ENCODE measurements at places on chromosomes 3 and 15. TPM values are rescaled to one million over a fixed set of nuclear protein-coding genes. Genes with fewer than 3 reads are reported as not detected.
A peak's percentile ranks its signal among the peaks of the same experiment; 100 is the strongest.

The NDN gene
- not detected for total RNA-seq

The CADPS gene
- total RNA-seq: not detected

The CPN2 gene
- total RNA-seq: not detected

The ANKRD34C gene
- not detected for total RNA-seq

DNA sequence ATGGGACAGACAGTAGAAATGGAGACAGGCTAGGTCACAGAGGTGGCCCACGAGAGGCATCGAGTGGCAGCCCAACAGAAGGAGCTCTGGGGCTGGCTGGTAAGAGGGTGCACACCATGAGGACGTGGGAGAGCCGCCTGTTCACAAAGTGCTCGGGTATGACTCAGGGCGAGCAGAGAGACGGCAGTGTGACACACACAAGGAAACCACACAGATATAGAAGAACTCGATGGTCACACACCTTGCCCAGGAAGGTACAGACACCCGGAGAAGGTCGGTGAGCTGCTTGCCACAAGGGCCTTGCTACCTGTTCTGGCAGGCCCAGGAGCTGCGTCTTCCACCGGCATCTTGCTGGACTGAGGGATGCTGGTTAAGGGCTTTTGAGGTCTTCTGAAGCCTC, 50.2 kb downstream of the CA12 start:
- no peaks in the 10 kb centered on the region for H3K4me1 ChIP-seq
- no peak overlapping the region for H3K4me3 ChIP-seq
- H3K36me3 ChIP-seq: no peaks in the 10 kb centered on the region
- no peak for DNase-seq
- no peaks in the 10 kb centered on the region for H3K27me3 ChIP-seq

DNA sequence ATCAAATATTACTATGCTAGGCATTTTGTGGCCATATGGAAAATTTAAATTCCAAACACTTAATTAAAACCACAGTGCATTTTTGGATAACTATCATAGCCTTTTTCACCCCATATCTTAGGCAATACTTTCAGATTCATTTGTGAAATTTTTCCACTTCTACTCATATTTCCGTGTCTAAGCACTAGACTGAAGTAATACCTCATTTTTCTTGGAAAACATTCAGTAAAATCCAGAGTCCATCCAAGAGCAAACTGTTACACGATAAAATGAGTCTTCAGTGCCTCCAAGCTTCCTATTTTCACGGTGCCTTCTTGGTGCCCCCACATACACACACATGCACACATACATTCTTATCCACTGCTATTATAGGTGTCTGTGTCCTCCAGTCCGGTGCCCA, 845.9 kb downstream of the TBL1XR1 start:
- no peak overlapping the region for H3K27ac ChIP-seq
- no peaks in the 10 kb centered on the region for H3K27me3 ChIP-seq
- H3K36me3 ChIP-seq: no peaks in the 10 kb centered on the region
- H3K4me3 ChIP-seq: no peak overlapping the region

GRCh38 chr3:17747174-17747889, 4.9 kb upstream of the TBC1D5 start:
- peaks cover 25% of the 10 kb centered on the region for H3K4me1 ChIP-seq
- no peak overlapping the region for H3K4me3 ChIP-seq
- no peaks in the 10 kb centered on the region for H3K36me3 ChIP-seq
- no peak overlapping the region for H3K27ac ChIP-seq
- H3K27me3 ChIP-seq: no peaks in the 10 kb centered on the region

DNA sequence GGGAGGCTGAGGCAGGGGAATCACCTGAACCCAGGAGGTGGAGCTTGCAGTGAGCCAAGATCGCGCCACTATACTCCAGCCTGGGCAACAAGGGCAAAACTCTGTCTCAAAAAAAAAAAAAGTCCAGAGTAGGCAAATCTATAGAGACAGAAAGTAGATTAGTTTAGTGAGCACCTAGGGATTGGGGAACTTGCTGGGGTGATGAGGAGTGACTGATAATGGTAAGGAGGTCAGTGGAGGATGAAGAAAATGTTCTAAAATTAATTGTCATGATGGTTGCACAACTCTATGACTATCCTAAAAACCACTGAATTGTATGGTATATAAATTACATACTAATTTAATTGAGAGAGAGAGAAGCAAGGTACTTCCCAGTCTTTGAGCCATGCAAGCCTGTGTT, 27.8 kb upstream of the LYZL4 start:
- H3K4me3 ChIP-seq: no peak overlapping the region
- H3K27ac ChIP-seq: no peak overlapping the region
- no peaks in the 10 kb centered on the region for H3K27me3 ChIP-seq
- H3K4me1 ChIP-seq: peaks cover 3% of the 10 kb centered on the region

- H3K36me3 ChIP-seq: no peaks in the 10 kb centered on the region
- peaks cover 3% of the 10 kb centered on the region for H3K27me3 ChIP-seq
- H3K4me1 ChIP-seq: no peaks in the 10 kb centered on the region
- H3K4me3 ChIP-seq: no peak overlapping the region
These were observed 29.2 kb downstream of the MEIS2 start for GRCh38 chr15:37071134-37071533.

DNA sequence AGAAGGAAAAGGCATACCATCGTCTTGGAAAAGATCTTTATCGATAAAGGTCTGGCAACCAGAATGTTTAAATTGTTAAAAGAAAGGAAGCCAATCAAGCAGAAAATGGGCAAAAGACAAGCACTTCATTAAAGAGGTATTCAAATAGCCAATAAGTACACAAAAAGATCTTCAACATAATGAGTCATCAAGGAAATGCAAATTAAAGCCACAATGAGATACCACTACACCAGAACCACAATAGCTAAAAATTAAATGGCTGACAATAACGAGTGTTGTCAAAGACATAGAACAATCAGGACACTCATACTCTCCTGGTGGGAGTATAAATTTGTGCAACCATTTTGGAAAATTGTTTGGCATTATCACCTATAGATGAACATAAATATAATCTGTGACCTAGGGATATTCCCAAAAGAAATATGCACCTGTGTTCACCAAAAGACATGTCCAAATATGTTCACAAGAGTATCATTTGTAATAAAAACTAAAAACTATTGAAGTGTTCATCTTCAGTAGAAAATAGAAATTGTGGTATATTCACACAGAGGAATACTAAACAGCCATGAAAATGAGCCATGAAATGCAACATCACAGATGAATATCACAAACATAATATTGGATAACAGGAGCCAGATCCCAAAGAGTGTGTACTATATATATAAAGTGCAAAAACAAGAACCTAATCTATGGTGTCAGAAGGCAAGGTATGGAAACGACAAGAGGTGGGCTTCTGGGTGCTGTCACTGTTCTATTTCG, 14.4 kb upstream of the BTBD1 start:
- H3K4me3 ChIP-seq: no peak overlapping the region
- peaks cover 3% of the 10 kb centered on the region for H3K36me3 ChIP-seq
- no peak for DNase-seq
- no peak overlapping the region for H3K27ac ChIP-seq

GRCh38 chr3:56131974-56132590, 336.2 kb downstream of the ERC2 start:
- DNase-seq: no peak
- H3K36me3 ChIP-seq: no peaks in the 10 kb centered on the region
- H3K27me3 ChIP-seq: peaks cover 9% of the 10 kb centered on the region
- H3K27ac ChIP-seq: no peak overlapping the region

DNA sequence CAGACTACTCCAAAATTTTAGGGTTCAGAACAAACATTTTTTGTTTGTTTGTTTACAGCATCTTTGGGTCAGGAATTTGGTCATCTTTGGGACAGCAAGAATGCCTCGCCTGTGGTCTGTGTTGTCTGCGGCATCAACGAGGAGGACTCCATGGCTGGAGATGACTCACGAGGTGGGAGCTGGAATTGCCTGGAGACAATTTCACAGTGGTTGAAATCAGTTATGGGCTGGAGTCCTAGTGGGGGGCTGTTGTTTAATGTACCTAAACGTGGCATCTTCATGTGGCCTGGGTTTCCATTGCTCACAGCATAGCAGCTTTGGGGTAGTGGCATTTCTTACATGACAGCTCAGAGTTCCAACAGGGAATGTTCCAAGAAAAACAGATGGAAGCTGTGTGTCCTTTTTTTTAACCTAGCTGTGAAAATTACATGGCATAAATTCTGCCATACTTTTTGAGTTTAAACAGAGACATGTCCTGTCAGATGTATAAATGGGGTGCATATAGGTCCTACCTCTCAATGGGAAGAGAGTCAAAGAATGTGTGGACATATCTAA, 507.3 kb upstream of the CBLB start:
- DNase-seq: no peak
- no peaks in the 10 kb centered on the region for H3K4me1 ChIP-seq
- H3K36me3 ChIP-seq: no peaks in the 10 kb centered on the region

DNA sequence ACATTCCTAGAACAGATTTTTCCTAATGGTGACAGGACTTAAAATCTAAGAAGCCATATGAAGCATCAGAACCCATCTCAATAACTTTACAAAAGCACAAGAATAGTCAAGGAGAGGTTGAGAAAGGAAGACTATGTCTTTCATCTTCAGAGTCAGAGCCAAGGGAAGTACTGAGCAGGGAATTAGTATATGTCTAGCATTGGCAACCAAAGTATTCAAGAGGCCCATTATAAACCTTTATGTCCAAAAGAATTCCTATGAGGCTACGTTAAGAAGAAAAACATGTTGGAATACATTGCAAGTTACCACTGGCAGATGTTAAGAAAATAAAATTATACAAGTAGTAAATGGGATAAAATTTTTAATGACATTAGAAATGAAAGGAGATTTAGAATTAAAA, 150.5 kb downstream of the MAGI1 start:
- no peak for DNase-seq
- H3K27ac ChIP-seq: no peak overlapping the region
- H3K36me3 ChIP-seq: no peaks in the 10 kb centered on the region
- H3K4me1 ChIP-seq: no peaks in the 10 kb centered on the region
- no peaks in the 10 kb centered on the region for H3K27me3 ChIP-seq
- no peak overlapping the region for H3K4me3 ChIP-seq

- H3K27me3 ChIP-seq: peaks cover 84% of the 10 kb centered on the region
- peaks cover 10% of the 10 kb centered on the region for H3K4me1 ChIP-seq
- peaks cover 5% of the 10 kb centered on the region for H3K36me3 ChIP-seq
- no peak overlapping the region for H3K27ac ChIP-seq
- H3K4me3 ChIP-seq: peak overlapping the region; percentile 86
These were observed 2.9 kb downstream of the FOXL2 start for GRCh38 chr3:138943724-138944653.

- no peak for DNase-seq
- no peak overlapping the region for H3K27ac ChIP-seq
- H3K4me3 ChIP-seq: no peak overlapping the region
- H3K27me3 ChIP-seq: peaks cover 2% of the 10 kb centered on the region
These were observed 44.4 kb downstream of the AGTR1 start for GRCh38 chr3:148742118-148742517.

GRCh38 chr15:64430000-64430735, 30.2 kb upstream of the ZNF609 start:
- H3K36me3 ChIP-seq: peaks cover 14% of the 10 kb centered on the region
- peak; percentile 50 for DNase-seq
- H3K4me1 ChIP-seq: peaks cover 52% of the 10 kb centered on the region
- H3K4me3 ChIP-seq: peak overlapping the region; percentile 77
- no peaks in the 10 kb centered on the region for H3K27me3 ChIP-seq

- no peak overlapping the region for H3K27ac ChIP-seq
- H3K4me3 ChIP-seq: no peak overlapping the region
- H3K36me3 ChIP-seq: no peaks in the 10 kb centered on the region
- no peaks in the 10 kb centered on the region for H3K4me1 ChIP-seq
- no peaks in the 10 kb centered on the region for H3K27me3 ChIP-seq
These were observed 234.8 kb downstream of the NR2F2 start for GRCh38 chr15:96565266-96565665.

GRCh38 chr3:127764841-127765362, 57.4 kb downstream of the MGLL start:
- H3K4me1 ChIP-seq: peaks cover 9% of the 10 kb centered on the region
- no peaks in the 10 kb centered on the region for H3K27me3 ChIP-seq
- no peak overlapping the region for H3K4me3 ChIP-seq
- no peaks in the 10 kb centered on the region for H3K36me3 ChIP-seq

- H3K36me3 ChIP-seq: no peaks in the 10 kb centered on the region
- no peak for DNase-seq
- H3K4me3 ChIP-seq: no peak overlapping the region
These were observed 271.2 kb downstream of the FAM43A start for GRCh38 chr3:194956697-194957396.

DNA sequence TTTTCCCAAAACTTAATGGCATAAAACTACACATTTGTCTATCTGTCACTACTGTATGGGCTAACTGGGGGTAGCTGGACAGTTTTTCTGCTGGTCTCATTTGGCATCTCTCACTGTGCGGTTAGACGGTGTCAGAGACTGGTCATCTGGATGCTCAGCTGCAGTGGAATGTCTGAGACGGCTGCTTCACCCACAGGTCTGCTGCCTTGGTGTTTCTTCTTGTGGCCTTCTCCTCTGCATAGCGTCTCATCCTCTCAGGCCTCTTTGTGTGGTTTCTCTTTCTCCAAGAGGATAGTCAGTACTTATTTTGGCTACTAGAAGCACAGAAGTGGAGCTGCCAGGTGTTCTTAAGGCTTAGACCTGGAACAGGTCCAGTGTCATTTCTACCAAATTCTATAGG, 35.9 kb upstream of the GOLGA6L9 start:
- peaks cover 4% of the 10 kb centered on the region for H3K36me3 ChIP-seq
- no peak overlapping the region for H3K4me3 ChIP-seq
- DNase-seq: no peak

- no peak overlapping the region for H3K4me3 ChIP-seq
- no peak overlapping the region for H3K27ac ChIP-seq
- DNase-seq: no peak
- H3K4me1 ChIP-seq: no peaks in the 10 kb centered on the region
- no peaks in the 10 kb centered on the region for H3K27me3 ChIP-seq
- peaks cover 6% of the 10 kb centered on the region for H3K36me3 ChIP-seq
These were observed 22.2 kb upstream of the CMTM8 start for GRCh38 chr3:32216172-32216783.

GRCh38 chr3:132867526-132867925, 145.3 kb upstream of the NPHP3 start:
- no peaks in the 10 kb centered on the region for H3K4me1 ChIP-seq
- no peak overlapping the region for H3K27ac ChIP-seq
- H3K27me3 ChIP-seq: peaks cover 9% of the 10 kb centered on the region
- no peak for DNase-seq
- no peak overlapping the region for H3K4me3 ChIP-seq

DNA sequence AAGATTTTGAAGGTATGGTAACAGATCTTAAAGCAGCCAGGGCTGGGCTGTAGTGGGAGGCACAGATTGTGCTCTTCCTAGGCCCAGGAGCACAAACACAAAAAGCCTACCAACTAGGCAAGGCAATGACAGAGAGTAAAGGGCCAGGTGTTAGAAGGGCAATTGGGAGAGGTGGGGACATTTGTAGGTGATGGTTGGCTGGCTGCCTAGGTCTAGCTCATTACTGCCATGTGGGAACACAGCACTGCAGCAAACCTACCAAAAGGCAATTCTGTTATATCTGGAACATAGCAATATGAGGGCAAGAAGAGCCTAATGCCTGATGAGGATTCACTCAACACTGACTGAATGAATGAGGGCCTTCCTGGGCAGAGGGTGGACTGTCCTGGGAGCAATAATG, 30.4 kb downstream of the ARHGEF3 start:
- no peak overlapping the region for H3K4me3 ChIP-seq
- H3K27ac ChIP-seq: peak overlapping the region; percentile 78
- H3K36me3 ChIP-seq: peaks cover 32% of the 10 kb centered on the region
- DNase-seq: no peak
- peaks cover 72% of the 10 kb centered on the region for H3K4me1 ChIP-seq

- H3K27ac ChIP-seq: no peak overlapping the region
- H3K4me3 ChIP-seq: no peak overlapping the region
- no peak for DNase-seq
- H3K4me1 ChIP-seq: no peaks in the 10 kb centered on the region
- H3K27me3 ChIP-seq: no peaks in the 10 kb centered on the region
These were observed 91.5 kb downstream of the ATG7 start for GRCh38 chr3:11363715-11364114.
